ENCODE measurements at places on chromosomes 5 and 9. TPM values are rescaled to one million over a fixed set of nuclear protein-coding genes. Genes with fewer than 3 reads are reported as not detected.
A peak's percentile ranks its signal among the peaks of the same experiment; 100 is the strongest.

Gene GABRA1
- total RNA-seq: not detected

Gene DMRTA1
- not detected for total RNA-seq

Gene PCDHGB3
- 0.26 TPM for total RNA-seq

Gene OBP2B
- not detected for total RNA-seq

Gene AK8
- total RNA-seq: not detected

Gene IL17B
- not detected for total RNA-seq

Gene SLC4A9
- total RNA-seq: 0.13 TPM

DNA sequence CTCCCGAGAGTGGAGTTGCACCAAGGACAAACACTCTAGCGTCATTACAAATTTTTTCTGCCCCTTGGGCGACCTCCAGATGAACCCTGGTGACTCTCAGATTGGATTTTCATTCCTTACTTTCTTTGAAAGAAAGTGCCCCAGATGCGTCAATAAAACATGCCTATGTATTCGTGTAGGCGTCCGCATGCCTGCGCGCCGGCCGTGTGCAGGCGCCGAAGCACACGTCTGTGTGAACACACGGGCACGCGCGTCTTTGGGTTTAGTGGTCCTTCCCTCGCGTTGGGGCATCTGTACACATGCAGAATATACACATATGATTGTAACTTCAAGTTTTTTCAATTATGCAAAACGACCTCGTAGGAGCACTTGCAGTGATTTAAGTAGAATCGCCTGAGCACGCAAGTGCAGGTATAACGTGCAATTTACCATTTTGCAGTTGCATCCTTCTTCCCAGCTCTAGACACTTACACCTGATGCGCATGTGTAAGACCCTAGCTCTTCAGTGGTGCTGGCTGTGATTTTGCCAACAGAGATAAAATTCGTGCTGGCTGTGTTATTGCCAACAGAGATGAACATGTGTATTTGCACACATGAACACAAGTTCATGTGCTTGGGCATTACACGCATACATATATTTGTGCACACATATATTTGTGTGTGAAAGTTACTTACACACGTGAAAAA, 1.9 kb upstream of the LHX2 start:
- DNase-seq: no peak

DNA sequence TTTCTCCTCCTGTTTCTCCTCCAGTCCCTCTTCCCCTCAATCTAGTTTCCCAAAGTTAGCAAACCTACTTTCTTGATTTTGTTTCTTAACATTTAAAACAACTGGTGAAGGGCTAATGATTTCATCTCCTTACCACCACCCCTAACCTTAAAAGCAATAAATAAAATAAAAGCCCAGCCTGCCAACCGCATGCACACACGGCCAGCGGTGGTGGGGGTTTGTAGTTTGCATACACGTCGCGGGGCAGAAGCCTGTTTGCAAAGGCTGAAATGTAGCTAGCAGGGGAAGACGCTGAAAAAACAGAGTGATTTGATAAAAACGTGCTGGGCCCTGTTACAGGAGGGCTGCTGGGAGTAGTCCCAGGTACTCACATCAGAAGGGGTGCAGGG, 1.9 kb upstream of the DMRT2 start:
- no peak for DNase-seq

GRCh38 chr9:108139900-108140299, 650.3 kb upstream of the KLF4 start:
- DNase-seq: no peak

DNA sequence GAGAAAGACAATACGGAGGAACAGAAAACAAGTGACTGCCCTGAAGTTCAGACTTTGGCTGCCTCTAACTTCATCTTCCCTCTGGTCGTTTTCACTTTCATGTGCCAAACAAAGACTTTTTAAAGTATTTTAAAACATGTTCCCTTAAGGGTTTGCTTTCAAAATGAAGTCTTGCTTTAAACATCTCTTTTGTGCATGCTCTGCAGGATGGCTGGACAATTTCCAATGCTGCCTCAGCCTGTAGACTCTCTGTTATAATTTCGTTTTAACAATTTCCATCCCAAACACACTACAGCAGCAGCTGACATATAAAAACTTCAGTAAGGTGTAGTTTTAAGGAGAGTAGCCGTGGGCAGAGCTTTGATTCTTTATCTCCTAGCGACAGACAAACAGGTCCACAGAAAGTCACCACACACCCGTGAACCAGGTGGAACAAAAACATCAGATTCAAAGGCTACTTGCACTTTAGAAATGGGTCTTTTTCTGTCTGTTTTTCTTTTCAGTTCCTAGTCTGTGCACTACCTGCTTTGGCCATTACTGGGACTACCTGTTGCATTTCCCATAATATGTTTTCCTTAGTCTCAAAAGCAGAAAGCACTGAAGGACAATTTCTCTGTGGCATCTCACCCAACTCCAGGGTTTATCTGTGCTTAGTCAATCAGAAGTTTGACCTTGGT, 308.9 kb downstream of the DTWD2 start:
- no peak for DNase-seq

- no peak for DNase-seq
These were observed 29.7 kb downstream of the CNOT6 start for GRCh38 chr5:180523629-180524466.

- DNase-seq: no peak
These were observed 61.3 kb downstream of the GLIS3 start for GRCh38 chr9:4238522-4238921.

DNA sequence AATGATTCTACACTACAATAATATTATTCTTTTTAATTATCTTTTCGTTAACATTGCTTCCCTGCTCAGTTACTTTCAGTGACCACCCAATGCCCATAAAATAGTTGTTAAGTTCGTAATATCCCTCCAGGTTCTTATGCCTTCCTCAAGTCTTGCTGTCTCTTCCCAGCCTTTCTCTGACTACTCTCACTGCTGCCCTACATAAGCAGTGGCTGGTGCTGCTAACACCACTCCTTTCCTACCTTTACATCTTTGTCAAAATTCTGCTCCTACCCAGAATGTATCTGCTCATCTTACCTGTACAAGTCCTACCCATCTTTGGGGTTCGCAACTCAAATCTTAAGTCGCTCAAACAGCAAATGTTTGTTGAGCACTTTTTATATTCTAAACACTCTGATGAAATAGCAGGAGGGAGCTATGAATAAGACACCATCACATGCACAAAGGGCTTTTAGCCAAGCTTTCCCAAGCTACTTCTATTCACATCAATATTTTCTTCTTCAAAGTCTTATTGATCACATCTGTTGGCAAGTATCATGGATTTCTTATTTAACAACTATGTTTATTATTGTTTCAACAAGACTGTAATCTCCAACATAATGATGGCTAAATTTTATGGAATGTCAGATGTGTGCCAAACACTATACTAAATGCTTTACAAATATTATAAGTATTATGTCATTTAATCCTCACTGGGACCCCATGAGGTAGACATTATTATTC, 29.5 kb downstream of the SLC25A46 start:
- no peak for DNase-seq

- DNase-seq: no peak
These were observed 255.1 kb downstream of the ZSWIM6 start for GRCh38 chr5:61587125-61587524.

- DNase-seq: no peak
These were observed 70.1 kb downstream of the NDFIP1 start for GRCh38 chr5:142178651-142179050.

DNA sequence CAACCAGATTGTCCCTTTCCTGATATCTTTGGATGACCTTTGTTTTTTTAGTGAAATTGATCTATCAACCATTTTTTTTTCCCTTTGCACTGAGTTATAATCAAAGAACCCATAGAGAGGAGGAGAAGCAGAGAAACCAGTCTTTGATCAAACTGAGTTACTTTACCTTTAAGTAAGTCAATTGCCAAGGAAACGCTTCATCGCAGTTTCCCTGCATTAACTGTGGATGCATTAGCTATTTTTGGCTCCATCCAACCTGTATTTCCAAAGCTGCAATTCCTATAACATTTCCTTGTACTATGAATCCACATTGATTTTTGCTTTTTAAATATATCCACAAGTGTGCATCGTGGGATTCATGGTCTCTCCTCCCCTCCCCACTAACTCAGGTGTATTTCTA, 268.1 kb downstream of the NTRK2 start:
- DNase-seq: no peak

DNA sequence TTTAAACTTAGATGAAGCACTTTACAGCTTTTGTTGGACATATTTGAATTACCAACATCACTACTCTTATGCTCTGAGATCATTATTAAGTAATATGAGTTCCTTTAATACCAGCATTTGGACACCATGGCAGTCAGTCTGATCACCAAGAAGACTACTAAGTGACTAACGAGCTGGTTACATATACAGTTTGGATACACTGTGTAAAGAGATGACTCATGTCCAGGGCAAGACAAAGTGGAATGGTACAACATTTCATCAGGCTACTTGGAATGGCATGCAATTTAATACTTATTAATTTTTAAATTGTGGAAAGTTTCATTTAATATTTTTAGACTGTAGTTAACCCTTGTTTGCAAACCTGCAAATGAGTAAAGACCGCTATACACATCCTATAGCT, 237.4 kb upstream of the PRDM9 start:
- no peak for DNase-seq

GRCh38 chr9:34898846-34899245, 59.2 kb upstream of the PHF24 start:
- no peak for DNase-seq

GRCh38 chr5:34022121-34022705, 14.4 kb upstream of the AMACR start:
- DNase-seq: peak; percentile 73

DNA sequence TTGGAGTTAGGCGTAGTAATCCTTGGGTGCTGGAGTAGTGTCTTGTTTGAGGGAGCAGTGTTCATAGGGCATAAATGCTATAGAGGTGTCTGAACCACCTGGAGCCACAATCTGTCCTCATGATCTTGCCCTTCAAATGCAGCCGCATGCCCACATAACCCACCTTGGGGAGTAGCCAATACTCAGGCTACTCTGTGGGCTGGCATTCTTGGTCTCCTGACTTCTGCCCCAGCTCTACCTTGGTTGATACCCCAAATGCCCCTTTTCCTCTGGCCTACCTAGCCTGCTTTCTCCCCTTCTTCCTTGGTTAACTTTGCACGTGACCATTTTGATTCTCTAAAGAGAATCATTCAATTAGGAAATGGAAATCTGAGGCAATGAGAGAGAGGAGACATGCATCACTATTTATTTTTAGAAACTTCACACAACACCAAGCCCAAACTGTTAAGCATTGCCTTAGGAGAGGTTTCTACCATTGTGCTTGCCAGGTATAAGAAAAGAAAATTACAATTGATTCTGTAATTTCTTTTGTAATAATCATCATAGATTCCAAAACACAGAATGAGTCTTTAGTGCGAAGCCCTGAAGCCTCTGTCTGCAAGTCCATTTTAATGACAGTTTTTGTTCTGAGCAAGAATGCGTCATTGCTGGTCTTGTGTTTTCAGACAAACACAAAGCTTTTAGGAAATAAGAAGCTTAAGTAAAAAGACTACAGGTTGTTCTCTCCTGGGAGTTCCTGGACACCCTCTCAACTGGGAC, 135.2 kb downstream of the C9orf152 start:
- DNase-seq: no peak

DNA sequence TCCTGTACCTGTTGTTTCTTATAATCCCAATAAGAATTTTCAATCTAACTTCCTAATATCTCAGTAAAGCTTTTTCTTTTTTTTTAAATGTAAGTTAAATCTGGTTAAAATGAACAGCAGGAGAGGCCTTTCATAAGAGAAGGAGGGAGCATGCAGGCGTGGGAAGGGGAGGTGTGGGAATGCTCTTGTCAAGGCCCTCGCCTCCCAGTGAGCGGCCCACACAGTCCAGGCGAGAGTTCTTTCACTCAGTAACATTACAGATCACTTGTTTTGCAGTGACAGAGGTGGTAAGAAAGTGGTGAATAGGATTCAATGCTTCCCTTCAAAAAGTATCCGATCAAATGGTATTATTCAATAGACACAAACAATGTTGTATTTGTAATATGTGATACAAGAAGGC, 125.0 kb downstream of the EPB41L4A start:
- no peak for DNase-seq

DNA sequence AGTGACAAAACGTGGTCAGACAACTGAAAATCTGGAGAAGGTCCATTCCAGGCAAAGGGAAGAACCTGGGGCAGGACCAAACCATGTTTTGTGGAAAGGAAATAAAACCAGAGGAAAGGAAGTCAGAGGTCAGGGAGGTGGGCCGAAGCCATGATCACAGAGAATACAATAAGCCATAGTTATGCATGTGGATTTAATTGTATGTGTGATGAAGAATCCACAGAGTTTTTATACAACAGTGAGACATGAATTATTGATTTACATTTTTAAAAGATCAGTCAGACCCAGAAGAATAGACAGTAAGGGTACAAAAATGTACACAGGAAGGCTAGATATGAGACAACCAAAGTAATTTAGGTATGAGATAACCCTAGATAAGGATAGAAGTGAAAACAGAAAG, 20.8 kb downstream of the TTC33 start:
- no peak for DNase-seq

DNA sequence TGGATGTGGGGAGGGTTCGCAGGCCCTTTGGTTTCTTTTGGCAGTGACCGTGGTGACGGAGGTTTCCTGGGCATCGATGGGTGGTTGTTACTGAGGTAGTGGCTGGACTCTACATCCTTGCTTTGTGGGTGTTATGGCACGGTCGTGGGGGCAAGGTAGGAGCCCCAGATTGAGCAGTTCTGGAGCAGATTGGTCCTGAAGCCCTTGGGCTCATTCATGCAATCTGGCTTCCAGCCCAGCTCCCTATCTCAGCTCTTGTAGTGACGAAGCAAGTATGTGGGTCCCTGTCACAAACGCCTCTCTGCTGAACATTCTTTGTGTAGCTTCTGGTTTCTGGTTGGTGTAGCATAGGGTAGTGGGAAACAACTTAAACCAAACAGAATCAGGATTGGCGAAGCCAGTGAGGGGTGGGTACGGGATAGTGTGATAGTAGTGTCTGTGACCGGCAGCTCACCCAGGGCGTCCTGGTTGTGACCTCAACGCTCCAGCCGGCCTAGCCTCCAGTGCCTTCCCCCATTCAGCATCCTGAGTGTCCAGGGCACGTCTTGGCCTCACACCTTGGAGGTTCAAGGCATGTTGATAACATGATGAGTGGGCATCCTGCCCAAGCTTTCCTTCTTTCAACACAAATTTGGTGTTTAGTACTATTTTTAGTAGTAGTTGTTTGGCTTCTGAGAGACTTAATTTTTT, 2.9 kb downstream of the NDUFS6 start:
- DNase-seq: no peak

DNA sequence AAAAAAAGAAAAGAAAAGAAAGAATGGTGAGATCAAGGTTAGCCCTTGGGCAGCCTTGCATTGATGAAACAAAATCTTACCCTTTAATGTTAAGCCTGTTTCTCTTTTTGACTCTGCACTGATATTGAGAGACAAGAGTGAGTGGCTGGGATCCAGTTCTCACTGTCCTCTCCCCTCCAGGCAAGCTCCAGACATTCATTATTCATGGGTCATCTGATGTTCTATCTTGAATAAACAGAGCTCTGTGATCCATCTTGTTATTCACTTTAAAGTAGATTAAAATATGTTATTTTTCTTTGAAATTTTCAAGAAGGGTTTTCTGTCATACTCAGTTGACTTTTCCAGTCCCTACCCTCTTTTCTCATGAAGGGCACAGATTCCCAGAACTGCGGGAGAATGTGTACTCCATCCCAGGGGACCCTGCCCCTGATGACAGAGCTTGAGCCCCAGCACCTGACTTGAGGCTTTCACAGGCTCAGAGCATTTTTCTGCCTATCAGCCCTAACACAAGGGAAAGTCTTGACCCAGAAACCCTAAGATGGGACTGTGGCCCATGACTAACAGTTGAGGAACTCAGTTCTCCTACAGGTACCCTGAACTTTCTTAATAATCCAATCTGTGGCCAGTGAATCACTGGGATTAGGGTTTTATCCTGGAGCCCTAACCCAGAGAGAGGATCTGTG, 24.1 kb downstream of the ACTL7B start:
- no peak for DNase-seq
